ENCODE measurements at places on chromosomes 12 and 14.

- DNase-seq: no peak
These were observed 39.6 kb downstream of the PTPN11 start for GRCh38 chr12:112458330-112458729.

- no peak for DNase-seq
These were observed 10.0 kb downstream of the MARK3 start for GRCh38 chr14:103395244-103395643.

DNA sequence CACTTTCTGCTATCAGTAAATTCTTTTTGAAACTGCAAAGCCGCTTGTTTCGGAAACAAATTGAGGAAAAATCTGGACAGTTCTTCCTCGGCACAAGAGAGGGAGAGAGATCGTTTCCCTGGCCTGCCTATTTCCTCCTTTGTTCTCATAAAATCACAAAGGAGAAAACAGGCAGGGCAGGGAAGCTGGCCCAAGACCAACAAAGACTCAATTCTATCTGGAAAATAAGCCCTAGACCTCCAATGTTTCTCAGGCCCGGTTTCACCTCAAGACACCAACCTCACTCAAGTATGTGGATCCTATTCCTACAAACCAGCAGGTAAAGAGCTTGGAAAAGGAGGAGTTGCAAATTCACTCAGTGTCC, 19.5 kb downstream of the DICER1 start:
- DNase-seq: no peak

GRCh38 chr14:71471634-71472355, 460.4 kb upstream of the RGS6 start:
- peak; percentile 35 for DNase-seq

DNA sequence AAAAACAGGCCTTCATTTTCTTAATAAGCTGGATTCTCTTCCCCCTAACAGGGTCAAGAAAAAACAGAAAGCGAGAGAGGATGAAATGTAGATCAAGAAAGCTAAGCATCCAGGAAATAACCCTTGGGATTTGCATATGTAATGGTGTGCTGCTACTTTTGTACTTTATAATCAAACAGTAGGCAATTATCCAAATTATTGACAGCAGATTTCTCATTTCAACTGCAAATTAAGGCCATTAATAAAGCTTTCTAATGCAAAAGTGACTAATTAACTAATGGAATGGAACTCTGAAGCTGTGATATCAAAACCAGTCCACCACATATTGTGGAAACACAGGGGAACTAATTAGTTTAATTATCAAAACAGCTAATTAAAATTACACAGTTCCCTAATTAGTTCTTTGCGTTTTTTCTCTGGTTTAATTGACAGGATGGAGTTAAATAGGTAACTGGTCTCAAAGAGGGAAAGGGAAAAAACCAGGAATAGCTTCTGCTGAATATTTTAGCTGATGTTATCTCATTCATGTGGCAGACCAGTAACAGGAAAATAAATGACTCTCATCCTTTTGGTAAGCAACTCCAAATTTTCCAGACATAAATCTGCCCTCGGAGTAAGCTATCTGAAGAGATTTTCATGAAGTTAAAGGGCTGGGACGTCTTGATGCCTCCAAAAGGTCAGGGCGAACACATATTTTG, 182.7 kb upstream of the LMO3 start:
- no peak for DNase-seq

GRCh38 chr14:98909251-98909944, 362.6 kb downstream of the BCL11B start:
- DNase-seq: no peak
